Myocyte (in vitro differentiated cells): ENCODE measurements at places on chromosomes 4 and X. TPM values are rescaled to one million over a fixed set of nuclear protein-coding genes. Genes with fewer than 3 reads are reported as not detected.

DNA sequence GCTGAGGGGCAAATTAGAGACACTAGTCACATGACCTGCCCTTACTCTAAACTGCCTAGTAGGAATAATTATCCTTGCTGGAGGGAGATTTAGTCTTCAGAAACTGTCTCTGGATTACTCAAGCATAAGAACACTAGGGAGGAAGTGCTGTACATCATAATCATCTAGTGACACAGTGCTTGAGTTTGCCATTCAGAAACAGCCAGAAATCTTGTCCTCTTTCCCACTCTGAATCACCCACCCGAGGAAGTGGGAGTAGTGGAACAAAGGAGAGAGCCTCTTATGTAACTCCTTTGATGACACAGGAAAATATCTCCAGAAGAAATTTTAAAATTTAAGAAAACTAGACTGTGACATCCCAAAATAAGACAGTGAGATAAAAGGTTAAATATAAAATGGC, 69.3 kb upstream of the PCDH19 start:
- no peak for DNase-seq

Gene JADE3
- total RNA-seq, result 2.2 and 2.8 TPM in 2 replicates

DNA sequence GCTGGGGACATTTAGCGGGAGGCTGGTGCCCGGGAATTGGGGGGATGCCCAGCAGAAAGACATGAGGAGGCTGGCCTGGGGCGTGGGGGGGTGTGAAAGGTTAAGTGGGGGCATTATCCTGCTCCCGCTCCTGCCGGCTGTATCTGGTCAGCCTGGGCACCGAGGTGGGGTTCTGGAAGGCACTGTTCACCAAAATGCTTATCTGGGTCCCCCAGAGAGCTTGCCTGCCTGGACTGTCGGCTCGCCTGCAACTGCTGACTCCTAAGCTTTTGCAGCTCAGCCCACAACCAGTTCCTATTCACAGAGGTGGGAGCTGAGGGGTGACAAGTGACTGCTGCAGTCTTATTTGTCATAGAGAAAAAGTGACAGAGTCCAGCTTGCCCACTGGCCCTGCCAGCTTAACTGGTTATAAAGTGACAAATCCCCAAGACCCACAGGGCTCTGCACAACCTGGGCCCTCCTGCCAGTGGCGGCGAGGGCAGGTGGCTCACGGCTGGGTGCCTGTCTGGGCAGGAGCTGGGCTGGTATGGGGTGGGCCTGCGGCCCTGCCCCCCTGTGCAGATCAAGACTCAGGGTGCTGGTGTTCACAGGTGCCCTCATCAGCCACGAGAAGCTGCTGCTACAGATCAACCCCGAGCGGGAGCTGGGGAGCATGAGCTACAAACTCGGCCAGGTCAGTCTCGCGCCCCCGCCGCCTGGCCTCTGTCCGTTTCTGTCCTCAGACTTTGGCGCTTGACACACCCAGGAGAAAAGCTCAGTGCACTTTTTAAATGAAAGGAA, 23.7 kb upstream of the MSANTD1 start:
- DNase-seq, result no peak

DNA sequence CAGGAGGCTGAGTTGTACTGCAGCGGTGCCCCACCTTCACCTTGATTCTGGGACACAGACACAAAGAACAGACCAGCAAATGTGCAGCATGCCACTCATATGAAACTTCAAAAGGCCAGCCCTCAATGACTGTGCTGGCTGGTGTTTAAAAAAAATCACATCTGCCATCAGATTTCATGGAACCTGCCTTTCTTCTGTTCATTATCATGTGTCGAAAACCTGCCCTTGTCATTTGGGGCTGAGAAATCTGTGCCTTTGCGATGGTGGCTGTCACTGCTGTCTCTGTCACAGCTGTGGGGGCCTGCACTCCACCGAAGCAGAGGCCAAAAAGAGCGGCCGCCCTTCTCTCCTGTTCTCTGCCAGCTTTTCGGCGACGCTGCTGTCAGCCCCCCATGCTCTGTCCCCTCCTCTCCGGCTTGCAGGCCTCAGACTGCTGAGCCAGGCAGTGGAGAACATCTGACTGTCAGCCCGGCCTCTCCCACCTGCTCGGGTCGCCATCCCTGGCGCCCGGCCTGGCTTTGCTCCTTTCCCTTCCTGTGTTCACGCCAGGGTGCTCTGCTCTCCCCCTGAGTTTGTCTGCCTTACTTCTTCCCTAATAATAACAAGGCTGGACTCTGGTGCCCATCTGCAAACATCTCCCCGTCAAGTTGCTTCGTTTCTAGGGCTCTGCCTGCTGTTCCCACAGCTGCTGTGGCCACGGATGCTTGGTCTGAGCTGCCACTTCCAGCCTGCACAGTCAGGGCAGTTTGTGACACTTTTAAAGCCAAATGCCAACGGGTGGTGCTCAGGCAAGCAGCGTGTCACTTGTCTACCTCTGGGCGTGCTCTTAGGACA, 355.2 kb downstream of the UNC5C start:
- peak; percentile 48 for DNase-seq

- DNase-seq, result no peak
Measured at GRCh38 chr4:83382850-83383249, 48.2 kb upstream of the HPSE start.

DNA sequence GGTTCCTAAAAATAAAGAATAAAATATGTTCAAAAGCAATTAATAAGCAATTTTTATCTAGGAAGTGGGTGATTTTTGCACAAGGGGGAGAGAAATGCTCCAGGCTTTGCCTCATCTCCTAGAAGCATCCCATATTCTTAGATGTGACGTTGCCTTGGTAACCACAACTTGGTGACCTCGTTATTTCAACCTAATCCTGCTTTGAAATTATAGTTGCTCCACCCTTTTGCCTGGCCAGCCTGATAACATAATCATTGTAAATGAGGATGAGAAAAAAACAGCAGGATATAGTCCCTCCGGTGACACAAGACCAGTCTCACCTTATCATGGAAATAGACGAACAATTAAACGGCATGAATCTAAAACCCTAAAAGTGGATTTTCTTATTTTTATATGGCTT, 194.4 kb downstream of the QDPR start:
- no peak for DNase-seq

Gene RBM47
- total RNA-seq, result not detected in 2 replicates

Gene PRPS1
- 51.6 and 58.5 TPM in 2 replicates for total RNA-seq

DNA sequence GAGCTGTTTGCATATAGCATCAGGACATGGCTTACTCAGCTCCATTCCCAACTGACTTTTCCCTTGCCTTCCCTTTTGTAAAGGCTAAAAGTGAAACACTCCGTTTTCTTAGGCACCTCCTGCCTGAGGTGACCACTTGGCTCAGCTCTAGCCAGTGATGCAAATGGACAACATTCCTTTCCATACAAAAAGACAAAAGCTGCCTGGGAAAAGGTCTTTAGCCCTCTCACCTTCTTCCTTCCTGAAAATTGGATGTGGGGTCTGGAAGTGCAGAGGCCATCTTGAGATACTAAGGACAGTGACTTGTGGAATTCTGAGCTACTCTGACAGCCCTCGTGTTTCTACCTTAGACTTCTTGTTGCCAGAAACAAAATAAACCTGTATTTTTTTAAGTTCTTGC, 27.7 kb upstream of the SFRP2 start:
- DNase-seq, result no peak

GRCh38 chr4:120007191-120007871, 59.3 kb downstream of the MAD2L1 start:
- peak; percentile 13 for DNase-seq

DNA sequence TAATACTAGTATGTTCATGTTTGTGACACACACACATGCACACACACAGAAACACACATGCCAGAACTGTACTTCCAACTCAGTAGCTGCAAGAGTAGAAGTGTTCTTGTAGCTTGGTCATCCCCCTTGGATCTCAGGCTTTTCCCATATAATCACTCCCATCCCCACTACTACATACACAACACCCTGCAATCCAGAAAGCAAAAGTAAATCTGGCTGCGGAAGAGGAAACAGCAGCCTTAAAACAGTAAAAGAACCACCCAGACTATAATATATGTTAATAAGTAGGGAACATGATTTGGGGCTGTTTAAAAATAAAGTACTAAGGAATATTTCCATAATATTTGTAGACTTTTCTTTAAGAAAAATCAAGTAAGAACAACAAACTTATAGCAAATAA, 103.2 kb downstream of the AMMECR1 start:
- no peak for DNase-seq

DNA sequence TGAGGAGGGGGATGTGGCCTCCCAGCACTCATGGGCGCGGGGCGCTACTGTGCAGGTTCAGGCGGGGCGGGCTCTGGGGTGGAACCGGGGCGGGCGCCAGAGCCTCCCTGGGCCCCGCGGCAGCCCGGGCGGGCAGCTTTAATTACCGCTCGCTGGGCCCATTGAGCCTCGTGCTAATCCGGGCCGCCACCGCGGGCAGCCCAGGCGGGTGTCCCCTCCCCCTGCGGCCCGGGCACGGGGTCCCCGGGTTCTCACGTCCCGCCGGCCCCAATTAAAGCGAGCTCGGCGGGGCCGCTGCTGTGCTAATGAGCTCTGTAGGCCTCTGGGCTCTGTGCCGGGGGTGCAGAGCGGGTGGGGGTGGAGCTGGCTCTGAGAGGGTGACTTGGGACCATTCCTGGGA, 22.8 kb upstream of the FGFR3 start:
- DNase-seq, result no peak

GRCh38 chrX:22105971-22106370, 73.8 kb downstream of the PHEX start:
- DNase-seq, result no peak

Gene SPANXN4
- not detected in 2 replicates for total RNA-seq

DNA sequence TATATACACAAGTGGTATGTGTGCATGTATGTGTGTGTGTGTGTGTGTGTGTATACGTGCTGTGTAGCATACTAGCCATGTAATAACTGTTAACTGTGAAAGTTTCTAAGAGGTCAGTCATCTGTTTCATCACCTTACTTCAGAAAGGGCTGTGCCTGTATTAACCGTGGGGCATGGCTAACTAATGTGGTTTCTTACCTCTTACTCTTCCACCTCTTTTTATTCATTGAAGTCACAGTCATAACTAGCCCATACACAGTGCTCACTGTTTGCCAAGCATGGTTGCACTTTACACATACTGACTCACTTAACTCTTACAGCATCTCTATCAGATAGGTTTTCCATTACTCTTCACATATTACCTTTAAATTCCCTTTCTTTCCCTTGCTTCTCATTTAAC, 23.7 kb upstream of the LRAT start:
- DNase-seq, result no peak

GRCh38 chrX:21745756-21746155, 12.2 kb downstream of the SMPX start:
- no peak for DNase-seq

Gene OCIAD2
- total RNA-seq, result 10.1 and 12.5 TPM in 2 replicates

GRCh38 chr4:174746710-174747109, 82.3 kb downstream of the GLRA3 start:
- no peak for DNase-seq

DNA sequence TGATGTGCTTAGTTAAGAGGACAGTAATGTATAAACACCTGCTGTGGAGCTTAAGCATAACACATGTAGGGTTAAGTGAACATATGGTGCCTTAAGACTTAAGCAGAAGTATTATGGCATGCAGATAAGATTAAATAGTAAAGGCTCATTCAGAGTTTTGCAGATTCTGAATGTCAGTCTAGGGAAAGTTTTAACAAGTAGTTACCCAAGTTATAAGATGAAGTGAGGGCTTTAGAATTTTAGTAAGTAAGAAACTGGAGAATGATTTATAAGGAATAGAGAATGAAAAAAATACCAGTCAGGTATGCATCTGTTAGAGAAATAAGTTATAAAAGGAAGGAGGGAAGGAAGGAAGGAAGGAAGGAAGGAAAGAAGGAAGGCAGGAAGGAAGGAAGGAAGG, 902.1 kb downstream of the TRAM1L1 start:
- no peak for DNase-seq

- DNase-seq, result peak; percentile 49
Measured at GRCh38 chr4:174714393-174715211, 114.4 kb downstream of the GLRA3 start.

Gene TMEM154
- total RNA-seq, result 0.10 and 0.24 TPM in 2 replicates

DNA sequence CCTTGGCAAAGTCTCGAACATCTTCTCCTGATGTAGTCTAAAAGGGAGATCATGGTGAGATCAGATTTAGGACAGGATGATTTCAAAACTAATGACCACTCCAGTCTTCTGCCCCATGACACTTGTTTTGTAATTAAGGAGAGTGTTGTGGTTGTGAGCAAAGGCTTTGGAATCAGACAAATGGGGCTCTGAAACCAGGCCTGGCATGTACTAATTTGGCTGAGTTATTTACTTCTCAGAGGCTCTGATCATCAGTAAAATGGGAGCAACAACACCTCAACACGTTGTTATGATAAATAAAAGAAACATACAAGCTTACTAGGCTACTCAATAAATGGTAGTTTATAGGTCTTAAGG, 106.9 kb upstream of the FTHL17 start:
- peak; percentile 53 for DNase-seq

GRCh38 chr4:183468210-183469095, 24.0 kb downstream of the CDKN2AIP start:
- no peak for DNase-seq

DNA sequence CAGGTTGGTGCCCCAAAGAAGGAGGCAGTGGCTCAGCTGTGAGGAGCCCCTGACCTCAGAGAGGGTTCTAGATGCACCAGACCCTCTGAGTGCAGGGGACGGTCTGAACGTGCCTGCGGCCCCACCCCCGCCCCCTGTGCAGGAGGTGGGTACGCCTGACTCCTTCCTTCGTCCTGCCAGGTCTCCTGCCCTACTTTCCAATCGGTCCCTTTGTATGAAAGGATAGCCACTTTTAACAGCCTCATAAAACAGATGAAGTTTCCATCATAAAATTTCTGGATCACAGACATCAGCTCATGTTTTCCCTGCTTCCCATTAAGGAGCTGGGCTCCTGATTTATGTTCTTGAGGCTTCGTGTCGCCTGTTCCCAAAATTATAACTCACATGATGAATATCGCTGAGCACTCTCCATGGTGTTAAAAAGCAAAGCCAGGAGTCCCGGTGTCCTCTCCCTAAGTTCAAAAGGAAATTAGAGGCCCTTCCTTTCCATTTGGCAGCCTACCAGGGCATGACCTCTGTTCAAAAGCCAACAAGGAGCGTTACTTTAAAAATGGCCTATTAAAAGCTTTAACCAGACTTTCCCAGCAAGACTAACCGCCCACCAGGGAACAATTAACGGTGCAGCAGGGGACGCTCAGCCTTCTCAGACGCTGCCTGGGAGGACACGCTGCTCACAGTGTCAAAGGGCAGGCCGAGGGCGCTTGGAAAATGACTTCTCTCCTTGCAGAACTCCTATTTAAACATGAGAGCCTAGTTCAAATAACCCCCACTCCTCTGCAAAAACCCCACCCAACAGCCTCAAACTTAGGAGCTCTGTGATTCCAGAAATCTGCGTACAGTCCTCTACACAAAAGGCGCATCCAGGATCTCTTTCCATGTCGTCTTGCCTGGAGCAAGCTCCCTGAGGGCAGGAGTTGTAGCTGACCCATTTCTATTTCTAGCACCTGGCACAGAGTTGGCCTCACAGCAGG, 181.9 kb downstream of the AFAP1 start:
- DNase-seq, result peak; percentile 22

Gene CSN1S1
- total RNA-seq, result not detected in 2 replicates

Gene IGSF1
- not detected in 2 replicates for total RNA-seq
